ENCODE measurements at places on chromosomes 1 and 21.

GRCh38 chr1:153849487-153850185, 73.1 kb downstream of the GATAD2B start:
- DNase-seq = no peak

DNA sequence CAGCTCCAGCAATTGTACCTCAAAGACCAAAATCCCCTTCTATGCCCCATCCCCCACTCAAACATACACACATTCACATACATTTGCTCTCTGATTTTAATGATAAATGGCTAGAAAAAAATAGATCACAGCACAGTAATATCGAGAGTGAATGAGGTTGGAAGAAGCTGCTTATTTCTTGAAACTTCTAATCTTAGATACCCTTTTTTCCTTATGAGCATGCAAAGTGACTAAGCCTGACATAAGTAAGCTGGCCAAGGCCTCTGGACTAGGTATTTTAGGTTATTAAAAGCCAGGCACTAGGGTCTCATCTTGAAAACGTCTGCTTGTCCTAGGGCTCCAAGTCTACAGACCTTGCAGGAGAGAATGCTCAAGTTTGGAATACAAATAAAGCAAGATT, 133.6 kb downstream of the TGFBR3 start:
- no peak for DNase-seq

- DNase-seq = no peak
These were observed 30.2 kb upstream of the DDX59 start for GRCh38 chr1:200699871-200700270.

- DNase-seq = no peak
These were observed 976.9 kb downstream of the BRINP3 start for GRCh38 chr1:189500778-189501177.

DNA sequence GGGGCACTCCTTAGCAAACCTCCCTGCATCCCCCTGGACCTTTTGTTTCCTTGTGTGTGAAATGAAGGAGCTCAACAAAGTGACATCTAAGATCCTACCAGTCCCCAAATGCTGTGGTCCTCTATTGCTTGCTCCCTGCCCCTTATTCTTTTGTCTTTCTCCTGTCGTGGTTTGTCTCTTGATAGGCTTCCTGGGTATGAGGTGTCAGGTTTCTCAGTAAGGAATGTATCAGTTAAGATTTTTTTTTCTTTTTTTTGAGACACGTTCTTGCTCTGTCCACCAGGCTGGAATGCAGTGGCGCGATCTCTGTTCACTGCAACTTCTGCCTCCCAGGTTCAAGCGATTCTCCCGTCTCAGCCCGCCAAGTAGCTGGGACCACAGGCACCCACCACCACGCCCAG, 16.8 kb downstream of the CNIH3 start:
- no peak for DNase-seq

GRCh38 chr1:228453614-228454013, 33.6 kb upstream of the RNF187 start:
- no peak for DNase-seq

DNA sequence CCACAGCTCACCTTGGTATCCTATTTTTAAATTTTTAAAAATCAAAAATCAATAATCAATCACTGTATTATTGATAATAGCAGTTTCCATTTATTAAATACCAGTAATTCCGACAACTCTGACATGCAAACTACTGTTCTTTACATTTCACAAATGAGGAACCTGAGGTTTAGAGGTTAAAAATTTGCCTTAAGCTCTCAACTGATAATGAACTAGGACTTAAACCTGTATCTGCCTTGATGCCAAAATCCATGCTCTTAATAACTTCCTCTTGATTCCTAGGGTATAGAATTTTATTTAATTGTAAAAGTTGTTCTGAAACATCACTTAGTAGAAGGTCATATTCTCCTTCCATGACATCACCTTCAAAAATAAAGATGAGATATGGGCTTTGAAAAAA, 5.6 kb downstream of the ARHGAP29 start:
- DNase-seq = no peak

DNA sequence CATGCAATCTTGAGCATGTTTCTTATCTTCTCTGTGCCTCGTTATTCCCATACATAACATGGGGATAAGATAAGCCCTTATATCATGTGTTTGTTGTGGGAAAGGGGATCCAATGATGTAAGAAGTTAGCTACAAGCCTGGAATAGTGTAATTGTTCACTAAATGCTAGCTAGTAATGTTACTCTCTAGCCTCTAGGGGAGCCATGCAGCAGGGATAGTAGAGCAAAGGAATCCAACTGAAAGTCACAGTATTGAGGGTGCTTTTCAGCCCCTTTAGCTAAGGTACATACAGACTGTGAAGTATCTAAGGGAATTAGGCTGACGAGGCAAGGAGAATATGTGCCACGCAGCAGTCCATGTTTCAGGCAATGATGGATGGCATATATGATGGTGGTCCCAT, 46.9 kb downstream of the IL23R start:
- DNase-seq = no peak

- no peak for DNase-seq
These were observed 9.8 kb downstream of the EDN2 start for GRCh38 chr1:41474490-41475271.
